ENCODE measurements at places on chromosomes 12 and 14. TPM values are rescaled to one million over a fixed set of nuclear protein-coding genes. Genes with fewer than 3 reads are reported as not detected.

- H3K4me3 ChIP-seq, result no peak overlapping the region
- no peaks in the 10 kb centered on the region for H3K36me3 ChIP-seq
Observed at GRCh38 chr12:14629832-14630710, 62.4 kb upstream of the PLBD1 start.

The DENR gene
- total RNA-seq, result 56.9 TPM

DNA sequence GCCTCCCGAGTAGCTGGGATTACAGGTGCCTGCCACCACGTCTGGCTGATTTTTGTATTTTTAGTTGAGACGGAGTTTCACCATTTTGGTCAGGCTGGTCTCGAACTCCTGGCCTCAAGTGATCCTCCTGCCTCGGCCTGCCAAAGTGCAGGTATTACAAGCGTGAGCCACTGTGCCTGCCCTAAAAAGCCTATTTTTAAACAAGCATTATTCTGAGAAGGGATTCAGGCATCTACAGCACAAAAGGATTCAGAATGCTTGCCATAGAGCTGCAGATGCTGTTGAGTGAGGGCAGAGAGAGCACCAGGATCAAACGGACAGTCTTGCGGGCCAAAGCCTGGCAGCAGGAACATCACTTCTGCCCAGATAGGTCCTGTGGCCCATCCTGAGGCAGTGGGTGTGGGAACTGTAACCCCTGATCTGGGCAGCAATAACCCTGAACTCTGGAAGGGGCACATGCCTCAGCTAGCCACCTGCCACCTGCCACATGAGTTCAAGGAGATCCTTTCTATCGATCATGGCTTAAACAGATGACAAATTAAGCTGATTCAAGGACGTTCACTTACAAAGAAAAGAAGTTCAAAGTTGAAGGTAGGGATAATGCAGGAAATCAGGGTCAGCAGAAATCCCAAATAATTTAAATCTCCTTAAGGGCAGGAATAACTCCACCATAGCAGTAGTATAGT is 16.8 kb upstream of the SNX6 start:
- H3K4me1 ChIP-seq, result no peaks in the 10 kb centered on the region
- H3K27ac ChIP-seq, result no peak overlapping the region
- no peaks in the 10 kb centered on the region for H3K36me3 ChIP-seq
- DNase-seq, result no peak
- H3K27me3 ChIP-seq, result no peaks in the 10 kb centered on the region
- H3K4me3 ChIP-seq, result no peak overlapping the region

- no peaks in the 10 kb centered on the region for H3K4me1 ChIP-seq
- H3K27ac ChIP-seq, result no peak overlapping the region
- DNase-seq, result no peak
- H3K27me3 ChIP-seq, result peaks cover 4% of the 10 kb centered on the region
Observed at GRCh38 chr12:54701940-54702592, 53.9 kb upstream of the DCD start.

DNA sequence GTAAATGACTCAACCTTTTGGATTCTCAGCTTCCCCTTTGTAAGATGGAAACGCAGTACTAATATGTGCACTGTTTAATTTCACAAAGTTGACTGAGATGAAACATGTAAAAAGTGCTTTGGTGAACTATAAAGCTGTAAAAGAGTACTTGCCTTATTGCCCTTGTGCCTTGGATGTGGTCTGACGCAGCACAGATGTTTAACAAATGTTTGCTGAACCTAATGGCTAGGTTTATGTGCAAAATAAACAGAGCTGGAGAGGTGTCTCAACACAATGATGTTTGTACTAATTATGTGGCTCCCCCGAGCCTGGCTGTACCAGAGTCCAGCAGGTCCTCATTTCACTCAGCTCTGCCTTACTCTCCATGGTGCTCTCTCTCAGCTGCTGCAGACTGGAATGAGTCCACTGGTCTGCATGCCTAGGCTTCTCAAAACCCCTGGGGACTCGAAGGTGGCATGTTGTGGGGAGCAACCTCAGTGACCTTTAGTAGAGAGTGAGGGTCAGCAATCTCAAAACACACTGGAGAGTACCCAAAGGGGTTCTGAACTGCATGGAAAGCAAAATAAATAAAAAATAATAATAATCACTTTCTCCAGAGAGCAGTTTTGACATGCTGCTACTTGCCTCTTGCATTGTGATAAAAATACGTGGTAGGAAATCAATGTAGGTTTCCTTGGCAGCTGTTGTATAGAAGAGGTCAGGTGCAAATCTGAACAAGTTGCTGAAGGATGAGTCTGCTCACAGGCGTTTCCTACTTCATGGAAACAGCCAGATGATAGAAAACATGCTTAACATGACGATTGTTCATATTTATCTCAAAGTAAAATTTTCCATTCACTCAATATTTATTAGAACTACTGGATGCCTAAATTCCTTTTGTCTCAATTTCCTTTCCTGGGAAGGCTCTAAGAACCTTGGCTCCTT is 8.5 kb upstream of the AMIGO2 start:
- no peaks in the 10 kb centered on the region for H3K27me3 ChIP-seq
- DNase-seq, result no peak
- H3K27ac ChIP-seq, result no peak overlapping the region
- H3K4me3 ChIP-seq, result no peak overlapping the region
- H3K36me3 ChIP-seq, result peaks cover 8% of the 10 kb centered on the region

The OTX2 gene
- not detected for total RNA-seq

The C2CD5 gene
- total RNA-seq, result 32.6 TPM

DNA sequence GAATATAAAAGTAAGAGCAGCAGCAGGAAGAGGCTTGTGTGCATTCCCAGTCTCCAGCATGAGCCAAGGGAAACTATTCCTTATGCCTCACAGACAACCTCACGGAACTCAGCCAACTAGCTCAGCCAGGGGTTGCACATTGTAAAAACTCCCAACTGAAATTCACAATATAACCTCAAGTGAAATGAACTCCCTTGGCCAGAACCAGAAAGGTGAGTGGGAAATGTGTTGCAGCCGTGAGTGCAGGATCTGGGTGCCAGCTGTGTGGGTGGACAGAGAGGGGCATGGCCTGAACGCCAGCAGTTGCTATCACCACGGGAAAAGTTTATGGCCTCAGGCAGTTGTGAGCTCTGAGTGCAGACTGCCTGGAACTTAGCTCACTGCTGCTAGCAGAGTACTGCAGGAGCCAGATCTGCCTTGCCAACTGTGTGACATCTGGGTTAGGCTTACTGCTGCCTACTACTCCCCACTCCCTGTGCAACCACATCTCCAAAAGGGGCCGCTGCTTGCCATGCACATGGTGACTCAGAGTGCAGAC is 2.3 kb upstream of the CLEC1A start:
- no peaks in the 10 kb centered on the region for H3K36me3 ChIP-seq
- no peak overlapping the region for H3K27ac ChIP-seq

- H3K27me3 ChIP-seq, result no peaks in the 10 kb centered on the region
- no peak overlapping the region for H3K27ac ChIP-seq
- DNase-seq, result no peak
- peaks cover 52% of the 10 kb centered on the region for H3K4me1 ChIP-seq
Observed at GRCh38 chr12:51388846-51389245, 2.4 kb downstream of the GALNT6 start.

The RASAL1 gene
- 4.9 TPM for total RNA-seq

- H3K4me1 ChIP-seq, result peaks cover 30% of the 10 kb centered on the region
- H3K36me3 ChIP-seq, result peaks cover 2% of the 10 kb centered on the region
- no peak overlapping the region for H3K27ac ChIP-seq
- H3K27me3 ChIP-seq, result peaks cover 35% of the 10 kb centered on the region
- peak overlapping the region; percentile 78 for H3K4me3 ChIP-seq
Observed at GRCh38 chr14:58639842-58640484, 2.2 kb downstream of the DACT1 start.

The GLT8D2 gene
- total RNA-seq, result not detected

The RAPGEF3 gene
- total RNA-seq, result 2.5 TPM

GRCh38 chr12:103799857-103800771 is 40.9 kb downstream of the NT5DC3 start:
- H3K36me3 ChIP-seq, result peaks cover 19% of the 10 kb centered on the region
- H3K4me1 ChIP-seq, result no peaks in the 10 kb centered on the region
- H3K27me3 ChIP-seq, result no peaks in the 10 kb centered on the region
- no peak for DNase-seq
- H3K4me3 ChIP-seq, result no peak overlapping the region

- peak overlapping the region; percentile 78 for H3K4me3 ChIP-seq
- H3K27me3 ChIP-seq, result peaks cover 2% of the 10 kb centered on the region
- no peak overlapping the region for H3K27ac ChIP-seq
Observed at GRCh38 chr14:23057757-23058653, 685 bp upstream of the CDH24 start.

DNA sequence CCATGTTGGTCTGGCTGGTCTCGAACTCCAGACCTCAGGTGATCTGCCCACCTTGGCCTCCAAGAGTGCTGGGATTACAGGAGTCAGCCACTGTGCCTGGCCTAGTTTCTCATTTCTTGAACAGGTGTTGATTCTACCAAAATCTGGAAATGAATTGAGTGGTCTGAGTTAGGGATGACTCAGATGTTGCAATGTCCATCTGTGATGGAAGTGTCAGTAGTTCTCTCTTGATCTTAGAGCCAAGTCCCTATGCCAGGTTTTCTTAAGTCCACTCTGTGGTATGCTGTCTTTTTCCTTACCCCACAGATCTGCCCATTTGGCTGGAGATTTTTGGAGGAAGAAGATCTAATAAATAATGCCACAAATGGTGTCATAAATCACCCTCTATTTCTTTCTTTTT is 12.6 kb downstream of the SNAPC1 start:
- H3K36me3 ChIP-seq, result peaks cover 28% of the 10 kb centered on the region
- no peak for DNase-seq
- H3K4me1 ChIP-seq, result peaks cover 10% of the 10 kb centered on the region
- no peak overlapping the region for H3K4me3 ChIP-seq
- no peak overlapping the region for H3K27ac ChIP-seq

The KRT8 gene
- 0.67 TPM for total RNA-seq

The SLC2A13 gene
- 3.8 TPM for total RNA-seq

- H3K27me3 ChIP-seq, result peaks cover 1% of the 10 kb centered on the region
- no peak overlapping the region for H3K4me3 ChIP-seq
- no peak for DNase-seq
- no peak overlapping the region for H3K27ac ChIP-seq
Observed at GRCh38 chr12:97559267-97559666, 96.7 kb downstream of the RMST start.

The SPTB gene
- 0.57 TPM for total RNA-seq

The ARHGEF25 gene
- 2.5 TPM for total RNA-seq

DNA sequence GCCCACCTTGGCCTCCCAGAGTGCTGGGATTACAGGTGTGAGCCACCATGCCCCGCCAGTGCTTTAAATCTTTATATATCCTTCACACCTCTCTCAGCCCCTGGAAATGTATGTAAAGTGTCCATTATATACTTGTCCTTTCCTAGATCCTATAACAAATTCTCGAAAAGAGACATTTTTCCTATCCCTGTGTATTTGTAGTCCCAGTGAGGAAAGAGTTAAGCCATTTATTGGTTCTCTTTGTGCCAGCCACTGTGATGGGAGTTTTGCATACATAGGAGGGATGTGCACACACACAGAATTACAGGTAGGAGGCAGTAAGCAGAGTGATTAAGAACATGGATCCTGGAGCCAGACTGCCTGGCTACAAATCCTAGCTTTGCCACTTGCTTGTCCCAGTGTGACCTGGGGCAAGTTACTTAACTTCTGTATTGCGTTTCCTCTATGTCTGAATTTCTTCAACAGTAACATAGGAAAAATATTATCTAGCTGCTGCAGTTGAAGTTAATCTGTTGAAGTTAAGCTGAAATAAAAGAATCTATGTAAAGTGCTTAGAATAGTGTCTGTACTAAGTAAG is 2.1 kb upstream of the RABGGTA start:
- H3K4me3 ChIP-seq, result no peak overlapping the region
- H3K4me1 ChIP-seq, result peaks cover 60% of the 10 kb centered on the region
- no peak for DNase-seq
- peak overlapping the region; percentile 94 for H3K27ac ChIP-seq
- H3K27me3 ChIP-seq, result no peaks in the 10 kb centered on the region

The KRT6C gene
- total RNA-seq, result not detected

DNA sequence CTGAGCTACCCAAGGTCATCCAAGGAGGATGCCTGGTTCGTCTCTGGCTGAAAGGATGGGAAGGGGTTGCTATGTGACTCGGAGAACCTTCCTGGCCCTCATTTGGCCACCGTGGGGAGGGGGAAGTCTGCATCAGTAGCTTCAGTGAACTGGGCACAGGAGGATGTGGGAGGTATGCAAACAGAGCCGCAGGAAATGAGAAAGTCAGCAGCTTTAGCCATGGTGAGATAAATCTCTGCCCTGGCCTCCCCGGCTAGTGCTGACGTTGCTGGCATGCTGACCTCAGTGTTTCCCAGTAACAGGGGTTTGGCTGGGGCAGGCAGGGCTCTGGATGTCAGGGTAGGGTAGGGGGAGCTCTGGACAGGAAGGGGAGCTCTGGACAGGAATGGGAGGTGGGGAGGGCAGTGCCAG is 2.3 kb upstream of the CEBPE start:
- no peaks in the 10 kb centered on the region for H3K36me3 ChIP-seq
- peak overlapping the region; percentile 58 for H3K27ac ChIP-seq
- H3K27me3 ChIP-seq, result no peaks in the 10 kb centered on the region
- peak; percentile 30 for DNase-seq

DNA sequence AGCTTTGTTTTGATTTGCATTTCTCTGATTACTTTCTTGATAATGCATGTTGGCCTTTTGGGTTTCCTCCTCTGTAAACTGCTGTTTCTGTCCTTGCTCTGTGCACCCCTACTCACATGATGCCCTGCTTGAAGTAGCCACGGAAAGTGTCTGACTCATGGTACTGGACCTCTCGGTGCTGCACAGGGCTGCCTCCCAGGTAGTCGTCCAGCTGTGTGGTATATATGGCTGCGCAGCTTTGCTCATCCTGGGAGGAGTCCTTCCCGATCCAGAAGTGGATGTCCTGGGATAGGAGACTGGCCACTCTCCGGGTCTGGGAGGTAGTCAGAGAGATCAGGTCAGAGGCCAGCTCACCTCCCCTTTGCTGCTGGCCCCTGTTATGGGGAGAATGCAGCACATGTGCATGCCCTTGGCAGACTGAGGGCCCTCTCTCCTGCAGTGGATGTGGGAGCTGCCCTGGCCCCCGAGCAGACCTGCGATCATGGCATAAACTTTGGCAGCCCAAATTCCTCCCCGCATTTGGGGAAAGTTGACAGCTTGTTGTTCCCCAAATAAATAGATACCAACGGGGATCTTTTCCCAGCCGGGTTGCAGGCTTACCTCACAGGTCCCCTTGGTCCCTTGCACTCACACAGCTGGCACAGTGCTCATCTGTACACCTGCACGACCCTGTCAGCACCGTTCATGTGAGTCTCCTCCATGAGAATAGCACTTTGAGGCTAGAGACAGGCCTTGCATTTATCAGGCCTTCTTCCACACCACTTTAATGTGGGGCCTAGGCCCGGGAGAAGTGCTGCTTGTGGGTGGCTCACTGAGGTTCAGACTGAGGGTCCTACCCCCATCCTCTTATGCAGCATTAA is 5.2 kb downstream of the AVIL start:
- no peak overlapping the region for H3K4me3 ChIP-seq
- no peak for DNase-seq
- H3K27me3 ChIP-seq, result no peaks in the 10 kb centered on the region
- H3K4me1 ChIP-seq, result no peaks in the 10 kb centered on the region
- H3K36me3 ChIP-seq, result no peaks in the 10 kb centered on the region
- H3K27ac ChIP-seq, result no peak overlapping the region

DNA sequence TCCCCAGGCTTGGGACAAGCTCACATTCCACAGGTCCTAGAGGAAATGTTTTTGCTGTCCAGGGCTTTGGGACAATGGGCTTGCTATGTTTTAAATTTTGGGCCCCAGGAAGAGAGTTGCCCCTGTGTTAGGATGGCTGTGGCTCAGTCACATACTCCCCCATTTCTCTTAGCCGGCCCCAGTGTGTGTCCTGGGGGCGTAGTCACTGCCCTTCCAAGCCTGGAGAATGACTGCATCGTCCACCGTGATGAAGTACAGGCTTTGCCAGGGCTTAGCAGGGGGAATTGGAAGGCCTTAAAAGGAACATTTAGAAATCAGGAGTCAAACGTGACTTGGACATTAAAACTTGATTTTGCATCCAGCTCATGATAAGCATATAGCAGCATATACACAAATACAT is 293.6 kb downstream of the CACNA1C start:
- H3K27ac ChIP-seq, result no peak overlapping the region
- no peak overlapping the region for H3K4me3 ChIP-seq
- H3K36me3 ChIP-seq, result no peaks in the 10 kb centered on the region
- peaks cover 7% of the 10 kb centered on the region for H3K27me3 ChIP-seq
- no peaks in the 10 kb centered on the region for H3K4me1 ChIP-seq
